IMR-90 (cell line): ENCODE measurements at places on chromosomes 4 and X. TPM values are rescaled to one million over a fixed set of nuclear protein-coding genes. Genes with fewer than 3 reads are reported as not detected.
A peak's percentile ranks its signal among the peaks of the same experiment; 100 is the strongest.

DNA sequence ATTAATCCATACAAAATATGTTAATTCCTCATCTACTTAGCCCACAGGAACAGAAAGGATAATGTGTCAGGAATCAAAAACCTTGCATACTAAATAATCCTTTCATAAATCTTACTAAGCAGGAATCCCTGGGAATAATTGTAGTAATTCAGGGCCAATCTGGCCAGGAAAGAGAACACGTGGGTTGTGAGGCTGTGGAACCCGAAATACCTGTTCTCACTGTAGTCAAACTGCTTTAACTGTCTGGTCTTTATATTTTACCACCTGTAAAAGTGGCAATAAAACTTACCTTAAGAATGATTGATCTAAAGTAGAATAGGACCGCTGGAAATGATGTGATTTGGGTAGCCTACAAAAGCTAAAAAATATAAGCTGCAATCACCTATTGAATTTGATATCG is 1620.9 kb downstream of the STIM2 start:
- no peak for DNase-seq

DNA sequence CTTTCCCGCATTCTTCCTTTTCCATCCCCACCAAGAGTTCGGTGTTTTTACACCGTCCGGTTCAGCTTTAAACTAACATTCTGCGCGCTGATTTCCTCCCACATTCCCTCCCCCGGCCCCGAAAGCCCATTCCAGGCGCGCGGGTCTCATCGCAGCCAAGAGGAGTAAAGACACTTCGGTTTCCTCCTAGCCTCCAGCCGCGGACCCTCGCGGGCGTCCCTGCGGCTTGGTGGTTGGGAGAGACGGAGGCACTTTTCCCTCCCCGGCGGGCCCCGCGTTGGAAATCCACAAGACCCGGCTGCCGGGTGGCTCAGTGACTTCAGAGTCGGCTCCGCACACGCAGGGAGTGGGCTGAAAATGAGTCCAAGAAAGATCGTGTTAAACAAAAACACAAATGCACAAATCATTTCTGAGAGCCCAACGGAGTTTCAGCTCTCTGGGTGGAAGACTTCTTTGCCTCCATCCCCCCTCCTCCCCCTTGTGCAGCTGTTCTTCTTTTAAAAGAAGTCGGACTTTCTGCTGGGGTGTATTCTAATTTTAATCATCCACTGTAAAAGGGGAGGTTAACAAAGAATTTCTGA is 2.0 kb upstream of the ARX start:
- DNase-seq = no peak

DNA sequence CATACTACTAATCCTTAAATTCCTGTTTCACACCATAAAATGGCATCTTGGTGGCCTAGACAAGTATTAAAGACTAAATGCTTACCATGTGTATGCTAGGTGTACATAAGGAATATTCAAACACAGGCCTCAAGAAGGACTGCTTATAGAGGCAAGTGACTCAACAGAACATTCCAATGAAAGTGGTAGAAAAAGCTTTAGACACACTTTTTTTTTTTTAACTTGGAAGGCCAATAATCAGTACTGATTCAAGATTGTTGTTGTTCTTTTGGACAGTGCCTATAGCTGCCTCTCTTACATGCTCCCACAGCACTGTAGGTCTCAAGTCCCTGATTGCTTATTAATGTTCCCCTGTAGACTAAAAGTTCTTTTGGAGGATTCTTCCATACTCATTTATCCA is 77.6 kb downstream of the FBXL5 start:
- DNase-seq = peak; percentile 67

- no peak for DNase-seq
Measured at GRCh38 chr4:82380344-82380743, 6.6 kb upstream of the HNRNPD start.

DNA sequence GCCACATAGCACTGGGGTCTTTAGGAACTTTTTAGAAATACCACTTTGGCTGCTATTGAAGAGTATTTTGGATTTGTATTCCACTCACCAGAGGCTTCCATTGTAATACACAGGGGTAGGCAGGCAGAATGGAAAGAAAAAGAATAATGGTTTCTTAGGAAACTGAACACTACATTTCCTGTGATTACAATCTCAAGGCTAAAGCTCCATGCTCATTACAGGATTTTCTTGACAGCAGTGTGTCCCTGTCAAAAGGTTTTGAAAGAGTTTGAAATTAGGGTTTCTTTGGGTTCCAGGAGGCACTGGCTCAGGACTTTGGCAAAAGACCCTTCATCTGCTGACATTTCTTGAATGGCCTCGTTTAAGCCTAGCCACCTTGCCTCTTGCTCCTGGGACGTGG is 74.8 kb upstream of the STIM2 start:
- no peak for DNase-seq

GRCh38 chrX:78614264-78614663 is 44.9 kb downstream of the RTL3 start:
- DNase-seq = no peak

DNA sequence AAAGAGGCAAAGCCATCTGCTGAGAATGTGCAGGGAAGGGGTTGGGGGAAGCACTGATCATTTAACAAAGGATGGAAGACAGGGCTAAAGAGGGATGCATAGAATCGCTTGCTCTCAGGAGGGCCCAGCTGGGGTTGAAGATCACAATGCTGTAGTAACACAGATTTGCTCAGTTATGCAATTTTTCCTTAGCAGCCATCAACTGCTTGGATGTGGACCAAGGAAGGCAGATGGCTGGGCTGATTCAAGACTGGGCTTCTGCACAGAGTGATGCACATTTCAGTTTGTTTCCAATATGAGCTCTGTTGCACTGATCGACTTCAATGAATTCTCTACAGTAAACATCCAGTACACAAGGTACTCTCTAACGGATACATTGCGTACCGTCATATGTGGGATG is 127.8 kb upstream of the TBL1X start:
- DNase-seq = peak; percentile 79

- peak; percentile 55 for DNase-seq
Measured at GRCh38 chrX:155048977-155049619, 21.8 kb downstream of the CMC4 start.

- peak; percentile 37 for DNase-seq
Measured at GRCh38 chr4:128287141-128287870, at the start of gene PGRMC2. Gene PGRMC2, minus strand, starts transcription at chr4:128287813. Its CDS starts 23 bp downstream, at chr4:128287790.

GRCh38 chr4:79964400-79965211 is 108.4 kb downstream of the ANTXR2 start:
- no peak for DNase-seq

GRCh38 chrX:38375891-38376290 is 23.5 kb downstream of the OTC start:
- no peak for DNase-seq

GRCh38 chr4:40247350-40247749 is 50.5 kb downstream of the RHOH start:
- no peak for DNase-seq

DNA sequence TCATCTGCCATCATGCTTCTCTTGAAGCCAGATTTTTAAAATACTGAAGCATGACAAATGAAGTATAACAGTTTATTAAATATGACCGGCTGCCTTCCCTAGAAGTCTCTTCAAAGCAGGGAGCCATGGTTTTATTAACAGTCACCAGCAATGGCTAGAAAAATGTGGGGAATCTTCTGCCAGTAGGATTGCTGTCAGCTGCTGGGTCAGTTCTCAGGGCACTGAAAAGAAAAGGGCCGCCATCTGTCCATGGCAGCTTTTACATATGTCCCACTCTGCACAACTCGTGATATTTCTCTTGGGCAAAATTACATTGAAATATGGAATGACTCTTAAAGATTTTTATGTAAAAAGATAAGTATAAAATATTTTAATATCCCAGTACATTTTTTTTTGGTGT is 2.8 kb downstream of the CCNG2 start:
- no peak for DNase-seq

GRCh38 chr4:3463556-3464348 is 646 bp downstream of the DOK7 start:
- DNase-seq = no peak

DNA sequence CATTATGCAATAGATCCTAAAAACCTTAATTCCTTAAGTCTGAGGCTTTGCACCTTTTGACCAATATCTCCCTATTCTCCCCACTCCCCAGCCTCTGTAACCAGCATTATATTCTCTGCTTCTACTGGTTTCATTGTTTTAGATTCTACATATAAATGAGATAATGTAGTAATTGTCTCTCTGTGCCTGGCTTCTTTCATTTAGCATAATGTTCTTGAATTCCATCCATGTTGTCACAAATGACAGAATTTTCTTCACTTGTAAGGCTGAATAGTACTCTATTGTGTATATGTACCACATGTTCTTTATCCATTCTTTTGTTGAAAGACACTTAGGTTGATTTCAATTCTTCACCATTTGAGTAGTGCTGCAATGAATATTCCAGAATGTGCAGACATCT is 66.0 kb downstream of the MAGEC1 start:
- DNase-seq = no peak

DNA sequence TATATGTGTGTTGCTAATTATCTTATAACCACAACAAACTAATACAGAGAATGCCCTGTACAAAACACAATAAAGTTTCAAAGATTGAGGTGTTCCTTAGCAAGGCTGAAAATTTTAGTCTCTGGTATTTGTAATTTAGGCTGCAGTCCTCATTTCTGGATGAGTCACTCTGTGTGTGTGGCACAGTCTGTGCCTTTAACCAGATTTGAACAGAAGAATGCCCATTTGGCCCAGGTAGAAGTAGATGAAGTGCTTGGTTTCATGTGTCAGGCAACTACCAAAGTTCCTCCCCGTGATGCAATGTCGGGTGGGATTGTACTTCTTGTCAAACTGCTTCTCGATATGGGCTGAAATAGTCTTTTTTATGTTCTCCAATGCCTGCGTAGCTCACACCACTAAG is 91.6 kb upstream of the H2AZ1 start:
- peak; percentile 3 for DNase-seq

DNA sequence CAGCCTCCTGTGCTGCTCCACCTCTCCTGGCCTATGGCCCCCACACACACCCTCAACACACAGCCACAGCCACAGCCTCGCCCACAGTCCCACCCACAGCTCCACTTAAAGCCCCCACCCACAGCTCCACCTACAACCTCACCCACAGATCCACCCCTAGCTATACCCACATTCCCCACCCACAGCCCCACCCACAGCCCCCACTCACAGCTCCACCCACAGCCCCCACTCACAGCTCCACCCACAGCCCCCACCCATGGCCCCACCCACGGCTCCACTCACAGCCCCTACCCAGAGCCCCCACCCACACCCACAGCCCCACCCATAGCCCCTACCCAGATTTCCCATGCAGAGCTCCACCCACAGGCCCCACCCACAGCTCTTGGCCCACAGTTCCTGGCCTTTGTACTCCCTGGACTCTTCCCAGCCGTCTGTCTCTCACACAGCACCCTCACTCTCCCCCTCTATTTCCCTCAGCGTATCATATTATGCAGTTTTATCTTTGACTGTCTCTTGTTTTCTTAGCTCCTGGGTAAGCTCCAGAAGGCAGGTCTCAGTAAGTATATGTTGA is 322.5 kb downstream of the EVC2 start:
- DNase-seq = no peak

GRCh38 chrX:36787752-36788151 is 220.4 kb upstream of the FAM47C start:
- DNase-seq = no peak

- DNase-seq = no peak
Measured at GRCh38 chr4:110877778-110878370, 255.0 kb upstream of the PITX2 start.

DNA sequence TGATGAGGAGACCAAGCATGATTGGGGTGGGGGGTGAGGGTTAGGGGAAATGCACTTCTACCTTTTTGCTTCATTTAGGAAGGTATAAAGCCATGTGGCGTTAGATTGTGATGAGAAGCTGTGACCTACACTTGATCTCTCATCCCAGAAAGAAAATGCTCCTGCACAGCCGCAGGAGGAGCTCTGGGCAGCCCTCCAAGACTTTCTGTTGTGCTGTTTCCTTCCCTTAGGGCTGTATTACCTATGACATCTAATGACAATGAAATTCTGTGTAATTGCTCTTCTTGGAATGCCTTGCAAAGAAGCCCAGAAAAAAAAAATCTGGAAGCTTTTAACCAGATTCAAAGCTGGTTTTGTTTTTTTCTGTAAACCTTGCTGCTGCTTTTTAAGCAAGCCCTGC is 13.4 kb downstream of the PRPS2 start:
- DNase-seq = no peak

GRCh38 chr4:102610007-102610406 is 108.8 kb downstream of the NFKB1 start:
- DNase-seq = peak; percentile 12

DNA sequence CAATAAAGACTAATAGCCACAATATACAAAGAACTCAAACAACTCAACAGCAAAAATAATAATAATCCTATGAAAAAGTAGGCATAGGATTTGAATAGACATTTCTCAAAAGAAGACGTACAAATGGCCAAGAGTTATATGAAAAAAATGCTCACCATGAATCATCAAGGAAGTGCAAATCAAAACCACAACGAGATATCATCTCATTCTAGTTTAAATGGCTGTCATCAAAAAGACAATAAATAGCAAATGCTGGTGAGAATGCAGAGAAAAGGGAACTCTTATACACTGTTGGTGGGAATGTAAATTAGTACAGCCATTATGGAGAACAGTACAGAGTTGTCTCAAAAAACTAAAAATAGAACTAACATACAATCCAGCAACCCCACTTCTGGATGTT is 18.8 kb downstream of the TLR6 start:
- DNase-seq = peak; percentile 59

GRCh38 chr4:87120411-87121162 is 99.8 kb downstream of the KLHL8 start:
- peak; percentile 87 for DNase-seq

The TKTL2 gene
- not detected in 2 replicates for total RNA-seq

The CXorf49 gene
- total RNA-seq = not detected in 2 replicates

The HSFX1 gene
- under 0.01 and 0.18 TPM in 2 replicates for total RNA-seq

The APLN gene
- total RNA-seq = under 0.01 and 0.18 TPM in 2 replicates

The MAGEB1 gene
- not detected in 2 replicates for total RNA-seq

The ADRA2C gene
- total RNA-seq = under 0.01 and 0.28 TPM in 2 replicates

The CACNA1F gene
- total RNA-seq = not detected in 2 replicates

The FRMPD4 gene
- total RNA-seq = 1.1 TPM in 2 replicates

The RRH gene
- total RNA-seq = not detected in 2 replicates

The NWD2 gene
- total RNA-seq = not detected in 2 replicates

The CRLF2 gene
- not detected in 2 replicates for total RNA-seq

The EDNRA gene
- 6.5 and 7.8 TPM in 2 replicates for total RNA-seq

The TCEAL5 gene
- total RNA-seq = not detected in 2 replicates

The ATP2B3 gene
- total RNA-seq = under 0.01 TPM in 1 of 2 replicates, not detected in the other

The CLDN34 gene
- under 0.01 TPM in 1 of 2 replicates, not detected in the other for total RNA-seq

The CLNK gene
- not detected in 2 replicates for total RNA-seq

The CWH43 gene
- not detected in 2 replicates for total RNA-seq
